Activated T-cell treated with anti-CD3 and anti-CD28 coated beads for 24 hours (primary cell): ENCODE measurements at places on chromosomes 11 and 22.

DNA sequence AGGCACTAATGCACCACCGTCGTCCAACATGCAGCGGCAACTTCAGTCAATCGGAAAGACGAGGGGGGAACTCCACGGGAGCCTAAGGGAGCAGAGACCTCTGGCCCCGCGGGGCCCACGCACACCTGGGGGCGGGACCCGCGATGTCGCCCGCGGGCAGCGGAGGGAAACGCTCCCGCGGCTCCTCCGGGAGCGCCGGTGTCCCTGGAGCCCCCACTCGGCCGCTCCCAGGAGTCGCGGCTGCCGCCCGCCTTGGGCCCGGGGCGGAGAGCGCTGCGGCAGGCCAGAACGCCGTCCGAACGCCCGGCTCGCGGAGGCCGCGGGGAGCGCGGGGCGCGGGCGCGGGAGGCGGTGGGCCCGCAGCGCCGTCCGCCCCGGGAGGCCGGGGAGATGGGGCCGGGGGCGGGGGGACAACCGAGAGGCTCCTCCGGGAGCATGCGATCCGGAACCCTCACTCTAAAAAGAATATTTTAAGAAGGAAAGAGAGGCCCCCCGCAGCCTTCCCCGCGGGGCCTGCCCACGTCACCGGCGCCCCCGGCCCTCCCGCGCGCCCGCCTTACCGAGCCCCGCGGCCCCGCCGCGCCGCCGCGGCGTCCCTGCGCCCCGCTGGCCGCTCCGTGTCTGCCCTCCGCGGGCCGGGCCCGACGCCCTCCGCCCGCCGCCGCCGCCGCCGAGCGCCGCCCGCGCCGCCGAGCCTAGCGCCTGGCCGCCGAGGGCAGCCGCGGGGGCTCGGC is 86.6 kb upstream of the ARHGAP32 start:
- no peak for DNase-seq

GRCh38 chr11:78841456-78842060 is 266.9 kb upstream of the NARS2 start:
- DNase-seq, result no peak

DNA sequence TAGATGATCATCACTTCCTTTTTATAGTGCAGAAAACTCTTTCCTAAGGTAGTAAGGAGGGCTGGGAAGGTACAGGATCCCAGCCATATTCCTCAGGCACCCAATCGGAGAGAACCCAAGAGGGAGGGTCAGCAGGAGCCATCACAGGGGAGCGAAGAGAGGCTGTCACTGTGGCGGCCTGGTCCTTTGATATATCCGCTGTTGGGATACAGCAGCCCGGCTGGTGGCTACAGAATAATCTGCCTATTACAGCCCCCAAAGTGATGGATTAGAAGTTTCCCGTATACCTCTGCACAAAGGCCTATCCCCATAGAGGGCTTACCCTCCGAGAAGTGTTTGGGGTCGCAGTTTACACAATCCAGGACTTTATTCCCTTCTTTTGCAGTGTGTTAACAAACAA is 48.5 kb downstream of the OR4D9 start:
- DNase-seq, result no peak

GRCh38 chr11:59193587-59194130 is 19.1 kb downstream of the MPEG1 start:
- DNase-seq, result no peak

GRCh38 chr11:103792981-103793468 is 243.4 kb upstream of the DDI1 start:
- DNase-seq, result no peak
